Stimulated activated naive CD8-positive, alpha-beta T cell treated with anti-CD3 and anti-CD28 coated beads, Interleukin-15, Interleukin-2, amounts not matched to agents 100 U/mL and 50 U/mL, for 24 hours (primary cell): ENCODE measurements at places on chromosomes 6 and 20.

- no peak for DNase-seq
Observed at GRCh38 chr20:17460119-17460518, 71.1 kb downstream of the BFSP1 start.

GRCh38 chr20:34820805-34821578 is 4.5 kb downstream of the NCOA6 start:
- no peak for DNase-seq

GRCh38 chr6:39079197-39080125 is 30.9 kb downstream of the GLP1R start:
- no peak for DNase-seq

DNA sequence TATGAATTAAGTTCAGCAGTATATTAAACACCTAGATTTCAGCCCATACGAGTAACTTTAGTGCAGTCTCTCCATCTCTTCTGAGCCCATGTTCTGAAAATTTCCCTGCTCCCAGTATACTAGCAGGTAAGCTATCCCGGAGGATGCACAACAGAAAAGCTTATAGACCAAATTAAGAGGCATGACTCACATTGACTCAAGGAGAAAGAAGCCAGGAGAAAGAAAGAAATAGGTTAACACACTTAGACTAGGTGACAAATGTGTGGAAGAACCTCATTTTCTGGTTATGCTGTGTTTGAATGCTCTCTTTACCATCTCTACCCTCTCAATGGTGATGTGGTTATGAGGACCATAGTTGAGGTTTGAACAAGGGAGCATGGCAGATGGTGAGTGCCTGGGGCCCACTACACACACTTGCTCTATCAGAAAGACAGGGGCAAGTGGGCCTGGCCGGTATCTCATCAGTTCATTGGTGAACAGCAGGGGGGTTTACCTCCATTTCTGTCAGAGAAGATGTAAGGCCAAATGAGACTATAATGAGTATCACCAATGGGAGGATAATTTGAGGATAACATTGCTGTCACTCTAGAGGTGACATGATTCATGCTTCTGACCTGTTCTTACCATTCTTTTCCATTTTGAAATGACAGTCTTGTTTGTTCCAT is 902.3 kb upstream of the FLRT3 start:
- DNase-seq = no peak

DNA sequence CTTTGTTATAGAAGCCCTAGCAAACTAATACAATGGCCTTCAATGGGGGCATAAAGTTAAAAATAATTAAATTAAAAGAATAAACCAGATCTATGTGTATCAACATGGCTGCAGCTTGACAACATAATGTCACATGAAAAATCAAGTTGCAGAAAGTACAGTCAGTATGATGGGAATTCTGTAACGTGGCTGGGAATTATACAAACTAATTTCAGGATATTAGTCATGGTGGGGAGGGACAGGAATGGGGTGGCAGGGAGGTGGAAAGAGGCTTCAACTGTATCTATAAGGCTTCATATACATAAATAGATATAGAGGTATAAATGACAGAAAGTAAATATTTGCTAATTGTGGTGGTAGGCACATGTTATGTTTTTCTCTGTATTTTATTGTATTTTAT is 107.1 kb downstream of the UNC5CL start:
- no peak for DNase-seq
